ENCODE measurements at places on chromosomes 5 and 9.

- DNase-seq = no peak
Measured at GRCh38 chr5:144219869-144220268, 49.2 kb downstream of the KCTD16 start.

GRCh38 chr5:34858790-34859189 lies 19.8 kb downstream of the TTC23L start:
- DNase-seq = no peak

GRCh38 chr5:98602534-98603112 lies 170.8 kb upstream of the RGMB start:
- DNase-seq = no peak

DNA sequence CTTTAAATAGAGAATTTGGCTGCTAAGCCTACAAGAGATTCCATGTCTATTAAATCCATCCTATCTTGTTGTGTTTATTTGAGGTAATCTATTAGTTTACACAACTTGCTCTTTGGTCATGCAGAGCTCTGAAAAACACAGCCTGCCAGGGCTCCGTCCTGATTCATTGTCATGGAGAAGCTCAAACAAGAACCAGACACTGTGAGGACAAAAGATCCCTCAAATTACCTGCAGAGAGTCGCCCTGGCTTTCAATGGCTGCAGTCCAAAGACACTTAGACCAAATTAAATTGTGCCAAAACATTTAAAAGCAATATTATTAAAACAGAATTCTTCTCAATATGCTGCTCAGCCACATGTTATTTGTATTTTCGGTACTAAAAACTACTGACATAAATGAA lies 60.1 kb downstream of the CDH18 start:
- no peak for DNase-seq
